ENCODE measurements at places on chromosomes 11 and 22.

DNA sequence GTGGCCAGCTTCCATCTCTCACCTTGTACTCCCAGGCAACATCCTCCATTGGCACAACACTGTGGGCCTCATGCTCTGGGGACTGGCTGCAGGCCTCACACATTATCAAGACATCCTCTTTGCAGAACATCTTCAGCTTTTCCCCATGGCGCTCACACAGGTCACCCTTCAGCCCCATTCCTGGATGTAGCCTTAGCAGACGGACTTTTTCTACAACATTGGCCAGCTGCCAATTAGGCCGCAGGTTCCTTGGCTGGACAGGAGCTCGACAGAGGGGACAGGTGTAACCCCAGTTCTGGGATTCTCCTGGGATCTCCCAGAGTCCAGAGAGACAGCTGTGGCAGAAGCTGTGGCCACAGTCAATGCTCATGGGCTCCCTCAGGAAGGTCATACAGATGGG, 3.0 kb downstream of the TRIM68 start:
- no peak for DNase-seq

- DNase-seq = no peak
Measured at GRCh38 chr11:86696451-86696850, 24.0 kb upstream of the ME3 start.

DNA sequence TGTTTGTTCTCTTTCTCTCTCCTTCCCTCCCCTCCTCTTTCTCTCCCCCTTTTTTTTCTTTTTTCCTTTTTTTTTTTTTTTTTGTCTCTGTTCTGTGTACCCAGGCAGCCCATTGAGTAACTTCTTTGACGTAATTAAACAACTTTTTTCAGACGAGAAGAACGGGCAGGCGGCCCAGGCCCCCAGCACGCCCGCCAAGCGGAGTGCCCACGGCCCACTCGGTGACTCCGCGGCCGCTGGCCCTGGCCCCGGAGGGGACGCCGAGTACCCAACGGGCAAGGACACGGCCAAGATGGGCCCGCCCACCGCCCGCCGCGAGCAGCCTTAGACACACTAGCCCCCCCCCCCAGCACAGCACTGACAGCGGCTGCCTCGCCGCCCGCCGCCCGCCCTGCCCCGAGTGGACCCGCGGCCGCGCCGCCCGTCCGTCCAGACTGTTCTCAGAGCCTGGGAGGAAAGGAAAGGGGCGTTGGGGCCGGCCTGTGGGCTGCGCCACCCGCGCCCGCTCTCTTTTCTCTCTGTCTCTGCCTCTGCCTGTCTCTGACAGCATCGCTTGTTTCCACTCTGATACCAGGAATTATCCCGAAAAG, 26.1 kb downstream of the MOB2 start:
- DNase-seq = no peak

DNA sequence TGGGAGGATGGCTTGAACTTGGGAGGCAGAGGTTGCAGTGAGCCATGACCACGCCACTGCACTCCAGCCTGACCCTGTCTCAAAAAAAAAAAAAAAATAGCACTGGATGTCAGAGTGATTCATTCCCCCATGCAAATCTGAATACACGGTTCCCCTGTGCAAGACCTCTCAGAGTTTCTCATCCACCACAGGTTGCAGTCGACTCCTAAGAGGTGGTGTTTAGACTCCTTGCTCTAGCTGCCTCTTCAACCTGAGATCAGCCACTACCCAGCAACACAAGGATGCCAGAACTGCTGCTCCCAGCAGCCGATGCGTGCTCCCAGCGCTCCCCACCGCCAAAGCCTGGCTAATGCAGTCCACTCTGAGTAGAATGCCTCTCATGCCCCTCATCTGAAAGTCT, 97.5 kb downstream of the PARVA start:
- no peak for DNase-seq

Data from stimulated activated CD4-positive, alpha-beta T cell treated with anti-CD3 and anti-CD28 coated beads, TNF-alpha, amount 100 ng/mL, for 1 hour (primary cell).